ENCODE measurements at places on chromosomes 5 and 9.

DNA sequence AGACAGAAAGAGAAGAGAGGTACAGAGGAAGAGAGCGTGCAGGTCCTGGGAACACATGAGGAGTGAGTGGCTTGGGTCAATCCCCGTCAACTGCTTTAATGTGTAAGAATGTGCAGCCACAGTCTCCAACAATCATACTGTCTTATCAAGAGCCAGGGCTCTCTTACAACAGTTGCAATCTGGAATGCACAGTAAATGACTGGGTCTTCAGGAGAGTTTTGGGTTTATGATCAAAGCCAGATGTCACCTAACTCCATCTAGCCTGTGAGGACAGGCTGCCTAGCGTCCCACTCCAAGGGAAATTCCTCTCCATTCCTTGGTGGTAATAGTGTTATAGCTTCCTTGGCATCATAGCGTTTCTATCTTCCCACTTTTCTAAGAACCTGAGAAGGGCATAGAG is 75.0 kb upstream of the TRIO start:
- no peak for DNase-seq

- DNase-seq: no peak
These were observed 21.5 kb downstream of the SERINC5 start for GRCh38 chr5:80234116-80234948.

GRCh38 chr5:115415143-115415491 is 118.7 kb upstream of the CCDC112 start:
- no peak for DNase-seq

GRCh38 chr9:1267141-1267570 is 217.0 kb downstream of the DMRT2 start:
- no peak for DNase-seq

GRCh38 chr9:107368696-107369095 is 85.6 kb downstream of the RAD23B start:
- DNase-seq: no peak

- DNase-seq: no peak
These were observed 32.3 kb downstream of the ARPC5L start for GRCh38 chr9:124894035-124894740.

DNA sequence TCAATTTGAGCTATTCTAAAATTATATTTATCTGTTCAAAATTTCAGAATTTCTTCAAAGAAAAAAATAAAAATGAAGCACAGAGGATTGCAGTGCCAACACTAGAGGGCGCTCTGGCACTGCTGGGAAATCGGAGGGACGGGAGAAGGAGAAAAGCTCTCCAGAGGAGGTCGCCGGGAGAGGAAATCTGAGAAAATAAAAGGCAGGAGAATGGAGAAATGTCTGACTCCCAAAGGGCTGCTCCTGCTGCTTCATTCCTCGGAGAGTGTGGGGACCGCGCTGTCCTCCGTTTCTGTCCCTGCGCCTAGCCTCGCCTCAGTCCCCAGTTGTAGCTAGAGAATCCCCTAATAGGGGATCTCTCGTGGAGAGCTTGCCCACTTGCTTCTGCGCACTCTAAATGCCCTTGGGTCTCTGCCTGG is 40.0 kb upstream of the ARSB start:
- no peak for DNase-seq

- DNase-seq: no peak
These were observed 112.8 kb downstream of the CMYA5 start for GRCh38 chr5:79802406-79802805.

- DNase-seq: no peak
These were observed 324 bp downstream of the LPCAT1 start for GRCh38 chr5:1523480-1523792.

DNA sequence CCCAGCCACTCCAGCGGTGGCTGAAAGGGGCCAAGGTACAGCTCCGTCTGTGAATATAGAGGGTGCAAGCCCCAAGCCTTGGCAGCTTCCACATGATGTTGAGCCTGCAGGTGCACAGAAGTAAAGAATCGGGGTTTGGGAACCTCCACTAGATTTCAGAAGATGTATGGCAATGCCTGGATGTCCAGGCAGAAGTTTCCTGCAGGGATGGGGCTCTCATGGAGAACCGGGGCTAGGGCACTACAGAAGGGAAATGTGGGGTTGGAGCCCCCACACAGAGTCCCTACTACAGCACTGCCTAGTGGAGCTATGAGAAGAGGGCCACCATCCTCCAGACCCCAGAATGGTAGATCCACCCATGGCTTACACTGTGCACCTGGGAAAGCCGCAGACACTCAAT is 23.2 kb downstream of the CCDC125 start:
- no peak for DNase-seq

DNA sequence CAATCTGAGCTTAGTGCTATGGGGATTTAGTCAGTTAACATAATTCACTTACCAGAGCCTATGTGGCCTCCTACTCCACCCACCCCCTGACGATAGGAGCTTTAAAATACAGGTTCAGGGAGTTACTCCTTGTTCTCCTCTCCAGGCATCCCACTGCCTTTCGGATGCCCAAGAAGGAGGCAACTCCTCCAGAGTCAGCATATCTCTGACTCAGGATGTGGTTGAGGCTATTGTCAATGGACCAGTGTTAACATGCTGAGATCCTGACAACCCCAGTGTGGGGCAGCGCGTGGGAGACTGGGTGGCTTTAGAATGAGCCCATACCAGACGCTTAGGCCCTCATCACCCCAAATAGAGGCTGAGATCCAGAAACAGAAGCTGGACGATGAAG is 27.4 kb downstream of the BICD2 start:
- DNase-seq: no peak

- DNase-seq: no peak
These were observed 170.9 kb downstream of the DCP2 start for GRCh38 chr5:113147537-113147936.
